CD4-positive, alpha-beta T cell treated with Interleukin-6 for 4 hours (primary cell): ENCODE measurements at places on chromosomes 6 and 20.
A peak's percentile ranks its signal among the peaks of the same experiment; 100 is the strongest.

- no peak for DNase-seq
These were observed 148.3 kb upstream of the SCGN start for GRCh38 chr6:25503686-25504085.

- no peak for DNase-seq
These were observed 6.7 kb upstream of the LCA5 start for GRCh38 chr6:79543886-79544285.

DNA sequence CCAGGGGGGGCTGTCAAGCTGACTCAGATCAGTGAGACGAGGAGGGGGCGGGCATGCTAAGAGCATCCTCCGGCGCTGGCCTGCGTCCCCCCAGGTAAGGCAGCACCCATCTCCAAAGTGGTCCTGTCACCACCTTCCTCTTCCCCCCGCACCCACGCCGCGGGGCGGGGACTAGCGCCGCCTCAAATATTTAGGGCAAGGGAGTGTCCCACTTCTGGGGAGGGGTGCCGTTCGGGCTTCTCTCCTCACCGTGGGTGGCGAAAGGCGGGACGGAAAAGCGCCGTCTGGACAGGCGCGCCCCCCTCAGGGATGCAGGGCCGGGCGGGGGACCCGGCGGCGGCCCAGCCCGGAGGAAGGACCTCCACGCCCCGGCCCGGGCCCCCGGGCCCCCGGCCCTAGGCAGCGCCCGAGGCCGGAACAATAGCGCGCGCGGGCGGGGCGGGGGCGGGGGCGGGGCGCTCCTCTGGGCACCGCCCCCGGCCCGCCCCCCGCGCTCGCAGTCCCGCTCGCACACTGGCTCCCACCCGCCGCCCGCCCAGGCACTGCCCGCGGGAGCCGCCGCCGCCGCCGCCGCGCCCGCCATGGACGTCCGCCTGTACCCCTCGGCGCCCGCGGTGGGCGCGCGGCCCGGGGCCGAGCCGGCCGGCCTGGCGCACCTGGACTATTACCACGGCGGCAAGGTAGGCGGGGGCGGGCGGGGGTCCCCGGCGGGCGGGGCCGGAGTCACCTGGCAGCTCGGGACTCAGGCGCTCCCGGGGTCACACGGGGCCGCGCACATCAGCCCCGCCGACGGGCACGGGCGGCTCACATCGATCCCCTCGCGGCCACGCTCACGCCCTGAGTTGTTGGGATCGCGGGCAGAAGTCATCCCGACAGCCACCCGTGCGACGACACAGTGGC is at the start of gene TOX2:
Gene TOX2 (plus strand): TSS at position 542 of the 900 bp plus-strand sequence. CDS start 40 bp downstream, at position 582.
- DNase-seq: peak; percentile 69

DNA sequence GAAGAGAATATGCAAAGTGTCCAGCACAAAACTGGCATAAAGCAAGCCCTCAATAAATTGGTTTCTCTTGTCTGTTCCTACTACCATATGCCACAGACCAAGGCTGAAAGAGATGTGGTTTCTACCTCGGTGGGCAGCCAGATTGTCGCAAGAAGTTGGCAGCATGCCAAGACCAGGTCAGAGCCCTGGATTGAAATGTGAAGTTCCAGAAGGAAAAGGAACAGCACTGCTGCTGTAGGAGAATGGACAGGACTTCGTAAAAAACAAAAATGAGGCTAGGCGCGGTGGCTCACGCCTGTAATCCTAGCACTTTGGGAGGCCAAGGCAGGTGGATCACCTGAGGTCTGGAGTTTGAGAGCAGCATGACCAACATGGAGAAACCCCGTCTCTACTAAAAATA is 22.1 kb downstream of the MRPL14 start:
- DNase-seq: no peak

DNA sequence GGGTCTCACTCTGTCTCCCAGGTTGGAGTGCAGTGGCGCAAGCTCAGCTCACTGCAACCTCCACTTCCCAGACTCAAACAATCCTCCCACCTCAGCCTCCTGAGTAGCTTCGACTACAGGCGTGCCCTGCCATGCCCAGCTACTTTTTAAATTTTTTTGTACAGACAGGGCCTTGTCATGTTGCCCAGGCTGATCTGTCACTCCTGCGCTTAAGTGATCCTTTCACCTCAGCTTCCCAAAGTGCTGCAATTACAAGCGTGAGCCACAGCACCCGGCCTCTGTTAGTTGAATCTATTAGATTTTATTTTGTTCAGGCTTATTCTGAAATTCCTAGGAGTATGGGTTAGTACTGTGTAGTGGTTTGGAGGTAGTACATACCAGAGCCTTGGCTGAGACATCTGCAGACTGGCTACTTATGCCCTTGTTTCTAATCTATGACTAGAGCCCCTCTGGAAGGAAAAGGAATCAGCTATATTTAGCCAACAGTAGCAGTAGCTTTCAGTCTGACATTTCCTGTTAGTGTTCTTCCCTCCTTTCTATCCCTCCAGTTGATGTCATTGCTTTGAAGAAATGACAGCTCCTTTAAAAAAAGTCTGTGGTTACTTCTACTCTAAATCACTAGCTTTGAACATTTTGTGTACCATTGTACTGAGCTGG is 74.4 kb downstream of the ITCH start:
- no peak for DNase-seq

- DNase-seq: no peak
These were observed 153.3 kb upstream of the ARG1 start for GRCh38 chr6:131419702-131420101.

DNA sequence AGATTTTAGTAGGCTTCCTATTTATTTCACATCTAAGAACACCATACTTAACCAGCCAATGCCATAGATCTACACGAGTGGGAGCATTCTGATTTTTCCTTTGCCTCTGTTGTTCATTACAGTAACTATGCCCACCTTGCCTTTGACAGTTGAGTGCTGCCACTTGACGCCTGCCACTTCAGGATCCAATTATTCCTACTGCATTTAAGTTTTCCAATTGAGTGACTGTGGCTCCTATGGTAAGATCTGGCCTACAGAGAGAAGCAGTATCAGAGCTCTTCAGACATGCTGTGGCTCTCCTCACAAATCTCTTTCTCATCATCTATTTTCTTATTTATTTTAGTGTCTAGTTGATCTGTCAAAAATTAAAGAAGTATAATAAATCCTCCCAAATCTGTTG is 403.0 kb upstream of the SPTLC3 start:
- DNase-seq: no peak

DNA sequence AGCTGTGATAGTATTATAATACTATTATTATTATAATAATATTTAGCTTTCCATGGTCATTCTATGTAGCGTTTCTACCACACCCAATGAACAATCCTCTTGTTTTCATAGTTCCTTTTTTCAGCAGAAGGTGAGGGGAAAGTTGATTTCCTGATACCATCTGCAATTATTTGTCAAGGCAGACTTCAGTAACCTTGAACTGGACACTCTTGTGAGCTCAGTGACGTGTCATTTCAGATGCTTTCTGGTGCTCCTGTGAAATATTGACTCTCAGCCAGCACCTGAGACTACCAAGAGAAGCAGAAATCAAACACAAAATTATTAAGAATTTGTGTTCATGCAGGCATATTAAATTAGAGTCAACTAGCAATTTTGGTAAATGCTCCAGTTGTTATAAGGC is 46.0 kb upstream of the PROKR2 start:
- DNase-seq: no peak

DNA sequence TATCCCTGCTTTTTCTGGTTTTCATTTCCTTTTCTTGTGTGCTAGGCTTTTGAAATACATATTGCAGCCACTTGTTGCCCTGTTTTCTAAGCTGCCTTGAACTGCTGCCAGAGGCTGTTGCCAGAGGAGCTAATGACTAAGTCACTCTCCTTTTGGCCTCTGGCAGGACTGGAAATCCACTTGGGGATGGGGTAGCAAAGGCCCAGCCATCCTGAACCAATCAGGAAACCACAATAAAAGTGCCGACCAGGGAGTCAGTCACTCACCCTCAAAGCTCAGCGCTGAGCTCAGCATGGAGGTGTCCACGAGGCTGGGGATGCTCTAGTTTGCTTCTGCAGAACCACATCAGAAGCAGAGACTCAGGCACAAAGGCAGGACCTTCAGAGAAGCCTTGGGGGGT is 813.0 kb downstream of the DHX35 start:
- DNase-seq: no peak

DNA sequence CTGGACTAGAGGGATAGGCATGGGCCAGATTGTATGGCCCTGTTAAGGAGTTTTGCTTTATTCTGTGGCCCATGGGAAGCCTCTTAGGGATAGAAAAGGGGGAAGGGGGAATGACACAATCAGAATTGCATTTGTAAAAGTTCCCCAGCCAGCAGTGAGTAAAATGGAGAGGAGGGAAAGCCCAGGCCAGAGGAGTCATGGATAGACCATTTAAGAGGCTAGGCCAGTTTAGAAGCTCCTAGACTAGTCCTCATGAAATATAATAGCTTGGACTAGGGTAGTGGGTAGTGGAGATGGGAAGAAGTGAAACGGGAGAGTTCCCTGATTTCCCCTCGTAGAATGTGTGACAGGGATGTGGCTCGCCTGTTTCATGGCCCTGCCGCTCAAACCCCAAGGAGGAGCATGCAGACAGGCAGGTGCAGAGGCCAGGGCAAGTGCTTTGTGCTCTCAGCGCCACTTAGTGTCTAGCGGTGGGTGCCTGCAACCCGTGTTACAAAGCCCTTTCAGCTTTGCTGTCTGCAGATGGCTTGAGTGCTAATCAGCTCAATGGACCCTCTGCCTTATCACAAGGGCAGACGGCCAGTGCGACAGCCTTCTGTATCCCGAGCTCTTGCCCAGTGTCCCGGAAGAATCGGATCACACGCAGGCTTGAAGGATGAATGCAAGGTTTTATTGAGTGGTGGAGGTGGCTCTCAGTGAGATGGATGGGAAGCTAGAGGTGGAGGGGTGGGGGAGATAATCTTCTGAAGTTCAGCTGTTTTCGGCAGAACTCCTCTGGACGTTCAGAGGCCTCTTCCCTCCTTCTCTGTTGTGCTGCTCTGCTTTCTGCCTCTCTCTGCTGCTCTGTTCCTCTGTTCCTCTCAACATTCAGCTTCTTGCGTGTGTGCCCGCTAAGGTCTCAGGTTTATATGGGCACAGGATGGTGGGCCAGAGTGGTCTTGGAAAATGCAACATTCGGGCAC is 141.1 kb downstream of the CEP57L1 start:
- peak; percentile 8 for DNase-seq

- DNase-seq: no peak
These were observed 853 bp downstream of the SLC22A3 start for GRCh38 chr6:160349020-160349441.

DNA sequence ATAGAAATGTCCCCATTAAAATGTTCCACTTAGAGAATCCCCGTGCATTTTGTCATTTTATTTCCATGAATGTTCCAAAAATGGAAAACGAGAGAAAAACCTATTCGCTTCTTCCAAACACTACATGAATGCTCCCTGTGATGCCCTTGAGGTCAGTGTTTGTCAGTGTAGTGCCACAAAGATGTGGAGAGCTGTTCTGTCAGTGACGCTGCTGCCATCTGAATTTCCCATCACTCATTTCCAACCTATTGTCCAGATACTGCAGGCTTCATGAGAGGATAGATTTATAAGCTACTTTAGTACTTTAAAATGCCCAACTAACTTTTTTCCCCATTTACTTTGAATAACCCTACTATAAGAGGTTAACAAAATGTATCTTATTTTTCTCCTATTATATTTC is 335.8 kb downstream of the CDKAL1 start:
- no peak for DNase-seq

GRCh38 chr6:78883651-78884050 is 16.3 kb downstream of the IRAK1BP1 start:
- no peak for DNase-seq

- no peak for DNase-seq
These were observed 15.1 kb upstream of the HIVEP2 start for GRCh38 chr6:142960098-142960497.

DNA sequence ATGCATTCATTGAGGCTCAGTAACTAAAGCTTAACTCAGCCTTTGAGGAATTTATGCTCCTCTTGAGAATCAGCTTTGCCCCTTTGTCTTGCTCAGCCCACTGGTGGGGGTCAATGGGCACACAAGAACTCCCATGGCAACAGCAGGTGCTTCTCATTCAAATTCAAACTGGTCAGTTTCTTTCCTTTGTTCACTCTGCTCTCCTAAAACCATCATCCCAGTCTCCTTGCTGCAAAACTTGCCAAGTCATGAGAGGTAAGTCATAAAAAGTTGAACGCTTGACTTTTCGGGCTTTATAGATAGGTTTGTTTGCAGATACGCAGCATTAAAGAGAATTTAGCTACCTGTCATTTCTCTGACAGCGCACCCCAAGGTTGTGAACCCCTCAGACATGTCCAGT is 146.8 kb downstream of the TFAP2A start:
- no peak for DNase-seq

GRCh38 chr6:139820210-139820609 is 445.8 kb upstream of the CITED2 start:
- no peak for DNase-seq

DNA sequence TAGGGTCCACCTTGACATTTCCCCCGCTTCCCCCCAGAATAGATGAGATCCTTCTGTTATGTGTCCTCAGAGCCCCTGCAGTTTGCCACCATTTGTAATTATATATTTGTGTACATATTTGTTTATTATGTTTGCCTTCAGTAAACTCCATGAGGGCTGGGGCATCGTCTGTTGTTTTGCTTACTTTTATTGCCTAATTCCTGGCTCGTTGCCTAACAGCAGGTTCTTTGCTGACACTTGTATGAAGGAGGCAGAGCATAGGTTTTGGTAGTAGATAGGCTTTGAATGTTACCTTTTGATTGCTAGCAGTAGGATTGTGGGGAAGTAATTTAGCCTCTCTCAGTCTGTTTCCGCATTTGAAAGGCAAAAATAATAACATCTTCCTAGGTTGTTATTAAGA is 9.9 kb downstream of the MAP3K4 start:
- no peak for DNase-seq

GRCh38 chr20:24935140-24935539 is 13.9 kb upstream of the CST7 start:
- no peak for DNase-seq

DNA sequence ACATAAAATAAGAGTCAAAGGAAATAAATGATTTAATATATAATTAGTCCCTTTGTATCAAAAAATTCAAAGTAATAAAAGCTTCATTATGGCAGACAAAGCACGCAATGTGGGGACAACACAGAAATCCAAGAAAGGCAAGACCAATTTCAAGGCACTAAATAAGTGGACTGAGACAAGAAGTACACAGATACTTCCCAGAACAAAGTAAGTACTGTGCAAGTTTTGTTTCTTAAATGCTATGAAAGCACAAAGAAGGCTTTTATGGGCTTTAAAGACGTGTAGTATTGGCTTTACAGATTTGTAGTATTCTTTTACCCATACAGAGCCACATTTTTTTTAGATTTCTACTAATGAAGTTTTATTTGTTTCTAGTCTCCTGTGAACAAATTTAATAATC is 174.6 kb downstream of the TRDN start:
- no peak for DNase-seq

DNA sequence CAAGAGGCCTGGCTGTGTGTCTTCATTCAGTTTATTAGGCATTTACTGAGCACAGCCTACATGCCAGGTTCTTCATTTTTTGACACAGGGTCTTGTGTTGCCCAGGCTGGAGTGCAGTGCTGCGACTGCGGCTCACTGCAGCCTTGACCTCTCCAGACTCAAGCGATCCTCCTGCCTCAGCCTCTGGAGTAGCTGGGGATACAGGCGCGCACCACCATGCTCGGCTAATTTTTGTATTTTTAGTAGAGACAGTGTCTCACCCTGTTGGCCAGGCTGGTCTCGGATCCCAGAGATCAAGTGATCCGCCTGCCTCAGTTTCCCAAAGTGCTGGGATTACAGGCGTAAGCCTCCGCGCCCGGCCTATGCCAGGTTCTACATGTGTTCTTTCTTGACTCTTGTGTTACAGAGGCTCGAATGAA is 601 bp upstream of the ATRN start:
- DNase-seq: no peak
